Uterine smooth muscle cell (primary cell): ENCODE measurements at places on chromosomes 11 and 22. TPM values are rescaled to one million over a fixed set of nuclear protein-coding genes. Genes with fewer than 3 reads are reported as not detected.

MOGAT2 gene
- total RNA-seq = not detected in 2 replicates

FOLR2 gene
- not detected in 2 replicates for total RNA-seq

PEX16 gene
- 27.4 and 30.1 TPM in 2 replicates for total RNA-seq

ZNRD2 gene
- total RNA-seq = 35.2 and 53.6 TPM in 2 replicates

BCO2 gene
- total RNA-seq = 6.1 and 15.3 TPM in 2 replicates
